ENCODE measurements at places on chromosomes 12 and 14.

DNA sequence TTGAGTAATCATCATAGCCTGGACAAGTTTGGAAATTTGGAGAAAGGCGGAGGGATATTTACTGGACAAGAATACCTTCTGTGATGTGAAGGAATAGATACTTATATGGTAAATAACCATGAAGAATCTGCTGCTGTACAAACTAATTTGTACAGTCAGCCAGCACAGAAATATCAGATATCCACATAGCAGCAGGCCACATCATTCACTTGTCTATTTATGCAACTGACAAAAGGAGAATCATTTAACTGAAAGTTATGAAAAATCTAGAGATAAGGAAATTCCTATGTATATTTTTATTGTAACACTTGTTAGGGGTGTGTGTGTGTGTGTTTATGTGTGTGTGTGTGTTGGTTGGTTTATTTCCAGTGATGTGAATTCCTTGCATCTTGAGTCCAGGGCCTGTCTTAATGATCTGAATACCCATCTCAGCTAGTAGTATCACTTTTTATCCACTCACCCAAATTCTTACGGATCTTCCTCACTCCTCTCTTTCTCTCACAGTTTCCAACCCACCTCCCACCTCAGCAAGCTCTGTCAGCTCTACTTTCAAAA lies 10.5 kb upstream of the LRIG3 start:
- no peak for DNase-seq

DNA sequence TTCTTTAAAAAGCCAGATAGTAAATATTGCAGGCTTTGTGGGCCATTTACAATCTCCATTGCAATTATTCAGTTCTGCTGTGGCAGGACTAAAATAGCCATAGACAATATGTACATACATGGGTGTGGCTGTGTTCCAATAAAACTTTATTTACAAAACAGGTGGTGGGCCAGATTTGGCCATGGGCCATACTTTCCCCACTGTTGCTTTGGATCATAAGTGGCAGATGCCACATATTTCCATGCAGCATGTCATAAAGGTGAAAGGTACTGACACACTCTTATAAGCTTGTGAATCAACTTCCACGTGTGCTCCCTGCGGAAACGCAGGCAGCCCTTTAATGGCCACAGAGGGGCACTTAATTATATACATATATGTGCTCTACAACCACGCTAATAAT lies 244.4 kb upstream of the FOXN3 start:
- DNase-seq: no peak

GRCh38 chr12:102163383-102163782 lies 34.2 kb downstream of the PMCH start:
- no peak for DNase-seq

DNA sequence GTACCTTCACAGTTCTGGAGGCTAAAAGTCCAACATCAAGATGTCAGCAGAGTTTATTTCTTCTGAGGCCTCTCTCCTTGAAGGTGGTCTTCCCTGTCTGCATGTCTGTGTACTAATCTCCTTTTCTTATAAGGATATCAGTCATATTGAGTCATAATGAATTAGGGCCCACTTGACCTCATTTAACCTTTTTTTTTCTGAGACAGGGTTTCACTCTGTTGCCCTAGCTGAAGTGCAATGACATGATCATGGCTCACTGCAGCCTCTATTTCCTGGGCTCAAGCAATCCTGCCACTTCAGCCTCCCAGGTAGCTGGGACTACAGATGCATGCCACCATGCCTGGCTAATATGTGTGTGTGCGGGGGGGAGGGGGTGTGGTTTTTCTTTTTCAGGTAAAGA lies 41.7 kb downstream of the PPM1H start:
- DNase-seq: no peak

DNA sequence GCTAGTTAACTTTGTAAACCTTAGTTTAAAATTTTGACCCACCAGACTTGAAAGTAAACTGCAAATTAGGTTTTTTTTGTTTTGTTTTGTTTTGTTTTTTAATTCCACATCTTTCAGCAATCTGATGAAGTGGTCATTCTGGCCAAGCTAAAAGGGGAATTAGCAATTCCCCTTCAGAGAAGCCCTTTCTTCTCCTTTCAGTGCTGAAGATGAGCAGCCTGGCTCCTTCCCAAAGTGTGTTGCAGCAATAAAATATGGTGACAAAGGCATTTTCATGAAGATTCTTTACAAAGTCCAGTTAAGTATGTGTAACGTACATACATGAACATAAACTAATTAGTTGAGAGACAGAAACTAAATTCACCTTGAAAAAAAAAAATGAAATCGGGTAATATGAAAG lies 380.1 kb downstream of the NOVA1 start:
- DNase-seq: no peak

DNA sequence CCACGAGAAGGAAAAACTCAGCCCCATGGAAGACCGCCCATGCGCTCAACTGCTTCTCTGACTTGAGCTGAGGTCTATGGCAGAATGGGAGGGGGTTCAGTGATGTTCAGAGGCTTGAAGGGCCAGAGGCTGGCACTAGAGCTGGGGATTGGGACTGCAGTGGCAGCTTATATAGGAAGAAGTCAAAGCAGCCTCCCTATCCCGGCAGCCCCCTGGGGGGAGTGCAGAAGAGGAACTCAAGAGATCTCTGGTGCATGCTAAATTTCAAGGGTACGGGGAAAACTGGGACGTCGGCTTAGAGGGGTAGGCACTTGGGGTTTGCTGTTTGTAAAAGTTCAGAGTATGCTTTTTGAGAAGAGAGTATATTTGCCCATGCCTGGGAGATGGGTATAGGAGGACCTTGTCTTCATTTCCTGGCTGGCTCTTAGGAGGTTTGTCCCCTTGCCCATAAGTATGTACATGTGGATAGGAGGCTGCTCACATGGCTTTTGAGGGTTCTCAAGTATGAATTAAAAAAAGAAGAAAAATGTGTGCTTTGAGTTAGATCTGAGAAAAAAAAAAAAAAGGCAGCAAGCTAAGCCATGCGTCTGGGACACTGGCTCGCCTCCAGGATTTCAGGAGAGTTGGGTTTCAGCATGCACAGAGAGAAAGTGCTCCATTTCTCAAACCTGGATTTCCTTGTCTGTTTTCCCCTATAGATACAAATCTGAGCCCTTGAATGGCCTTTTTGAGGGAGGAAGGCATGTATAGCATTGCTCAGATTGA lies 3.2 kb upstream of the MEG3 start:
- no peak for DNase-seq

- peak; percentile 63 for DNase-seq
Observed at GRCh38 chr12:52434081-52434733, at the start of gene KRT75. Gene KRT75, minus strand, starts transcription at chr12:52434371. Its CDS starts 67 bp downstream, at chr12:52434304.

- no peak for DNase-seq
Observed at GRCh38 chr12:132100306-132101065, 43.6 kb downstream of the DDX51 start.

GRCh38 chr14:105476097-105476830 lies 1.6 kb downstream of the CRIP2 start:
- no peak for DNase-seq

GRCh38 chr12:131510431-131510830 lies 200.5 kb upstream of the SFSWAP start:
- no peak for DNase-seq

DNA sequence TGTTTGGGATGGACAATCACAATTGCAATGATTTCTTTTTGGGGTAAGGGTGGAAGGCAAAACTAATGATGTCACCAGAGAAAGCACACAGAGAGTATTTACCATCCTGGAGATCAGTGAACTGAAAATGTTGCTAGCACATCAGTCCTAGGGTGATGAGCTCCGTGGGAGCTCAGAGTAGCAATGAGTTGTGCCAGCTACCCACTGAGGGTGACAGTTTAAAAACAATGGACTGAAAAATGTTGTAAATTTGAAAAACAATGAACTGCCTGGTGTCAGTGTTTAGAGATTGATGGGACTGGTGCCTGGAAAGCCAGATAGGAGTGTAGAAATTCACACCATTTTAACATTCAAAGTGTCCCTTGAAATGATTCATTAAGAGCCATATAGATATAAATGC lies 198.5 kb downstream of the ATP23 start:
- DNase-seq: no peak

Measured in upper lobe of left lung (tissue), 6 donors.